ENCODE measurements at places on chromosomes 7 and 10.

- DNase-seq: no peak
Observed at GRCh38 chr10:120729547-120729946, 121.6 kb upstream of the WDR11 start.

DNA sequence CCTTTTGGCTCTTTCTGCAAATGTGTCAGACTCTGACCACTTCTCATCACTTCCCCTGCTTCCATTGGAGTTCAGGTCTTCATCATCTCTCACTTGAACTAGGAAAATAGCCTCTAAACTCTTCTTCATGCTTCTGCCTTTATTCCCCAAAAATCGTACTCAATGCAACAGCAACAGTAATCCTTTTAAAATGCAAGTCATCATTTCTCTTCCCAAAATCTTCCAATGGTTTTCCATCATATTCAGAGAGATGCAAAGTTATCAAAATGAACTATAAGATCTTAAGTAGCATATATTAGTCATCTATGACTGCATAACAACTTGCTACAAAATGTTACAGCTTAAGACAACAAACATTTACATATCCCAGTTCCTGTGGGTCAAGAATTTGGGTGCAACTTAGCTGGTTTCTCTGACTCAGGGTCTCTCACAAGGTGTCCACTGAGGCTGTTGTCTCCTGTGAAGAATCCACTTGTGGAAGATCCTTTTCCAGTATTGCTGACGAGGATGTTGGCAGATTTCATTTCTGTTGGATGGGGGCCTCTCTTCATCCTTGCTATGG lies 31.0 kb upstream of the ETV1 start:
- DNase-seq: no peak

- peak; percentile 39 for DNase-seq
Observed at GRCh38 chr7:40244226-40244625, 109.4 kb downstream of the SUGCT start.

DNA sequence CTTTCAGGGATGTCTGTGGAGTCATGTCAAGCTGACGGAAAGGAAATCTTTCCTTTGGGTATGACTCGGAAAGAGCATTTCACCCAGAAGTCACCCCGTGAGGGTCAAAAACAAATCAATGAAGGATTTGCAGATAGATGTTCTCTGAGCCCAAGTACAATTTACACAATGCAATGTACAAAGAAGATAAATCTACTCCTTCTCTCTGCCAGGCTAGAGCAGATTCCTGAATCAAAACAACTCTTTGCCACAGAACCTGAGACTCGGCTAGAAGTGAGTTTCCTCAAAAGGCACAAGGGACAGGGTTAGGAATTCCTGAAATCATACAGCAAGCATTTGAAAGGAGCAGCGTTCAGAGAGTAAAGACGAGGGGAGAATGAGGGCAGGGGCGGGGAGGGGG lies 34.0 kb upstream of the CALN1 start:
- DNase-seq: no peak

- peak; percentile 62 for DNase-seq
Observed at GRCh38 chr10:133379152-133379800, at the start of gene PAOX. TSS of gene PAOX (plus strand) at chr10:133379262. CDS start at chr10:133379317, 55 bp downstream.

DNA sequence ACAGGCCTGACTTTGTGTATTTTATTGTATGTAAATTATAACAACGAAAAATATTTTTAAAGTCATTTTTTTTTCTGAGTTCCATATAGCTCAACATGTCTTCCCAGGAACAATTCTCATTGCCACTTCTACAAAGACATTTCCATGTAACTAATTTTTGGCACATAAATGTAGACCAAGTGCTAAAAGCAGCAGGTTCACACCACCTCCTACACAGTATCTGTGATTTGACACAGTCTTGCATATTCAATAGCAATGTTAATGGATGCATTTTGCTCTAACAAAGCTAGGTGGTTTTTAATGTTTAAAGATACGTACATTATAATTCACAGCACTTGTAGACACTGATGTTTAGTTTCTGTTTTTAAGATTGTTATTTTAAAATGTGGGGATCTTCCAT lies 346.5 kb downstream of the GPAM start:
- no peak for DNase-seq

GRCh38 chr7:27685209-27685608 lies 22.5 kb upstream of the HIBADH start:
- DNase-seq: no peak

- no peak for DNase-seq
Observed at GRCh38 chr7:105635197-105635596, 53.9 kb upstream of the EFCAB10 start.

GRCh38 chr7:132857703-132858102 lies 224.2 kb downstream of the CHCHD3 start:
- DNase-seq: no peak

DNA sequence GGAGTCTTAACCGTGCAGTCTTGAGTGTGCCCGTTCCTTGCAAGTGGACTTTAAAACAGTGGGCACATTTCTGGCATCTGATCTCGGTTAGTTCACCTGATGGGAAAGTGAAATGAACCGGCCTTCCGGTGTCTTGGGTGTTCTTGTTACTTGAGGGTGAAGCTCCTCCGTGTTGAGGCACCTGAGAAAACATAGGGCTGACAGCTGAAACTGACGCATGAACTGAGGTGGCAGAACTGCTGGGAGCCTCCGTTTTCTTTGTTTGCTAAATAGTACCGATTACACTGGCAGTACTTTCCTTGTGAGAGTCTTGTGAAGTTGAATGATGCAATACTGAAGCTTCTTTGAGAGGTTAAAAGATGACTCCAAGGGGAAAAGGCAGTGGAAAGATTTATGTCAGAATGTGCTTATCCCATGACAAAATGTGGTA lies 62.8 kb upstream of the SAMD8 start:
- DNase-seq: peak; percentile 19

GRCh38 chr10:14438576-14438975 lies 107.9 kb upstream of the FRMD4A start:
- DNase-seq: no peak

DNA sequence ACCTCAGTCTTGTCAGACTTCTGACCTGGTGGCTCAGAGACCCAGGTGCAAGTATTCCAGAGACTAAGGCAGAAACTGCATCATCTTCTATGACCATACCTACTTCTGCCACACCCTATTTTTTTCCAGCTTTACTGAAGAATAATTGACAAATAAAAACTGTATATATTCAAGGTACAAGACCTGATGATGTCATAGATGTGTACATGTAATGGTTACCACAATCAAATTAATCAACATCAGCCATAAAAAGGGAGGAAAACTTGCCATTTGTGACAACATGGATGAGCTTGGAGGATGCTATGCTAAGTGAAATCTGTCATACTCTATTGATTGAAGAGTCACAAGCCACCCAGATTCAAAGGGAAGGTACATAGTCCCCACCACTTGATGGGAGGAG lies 815.6 kb downstream of the SORCS1 start:
- DNase-seq: no peak

DNA sequence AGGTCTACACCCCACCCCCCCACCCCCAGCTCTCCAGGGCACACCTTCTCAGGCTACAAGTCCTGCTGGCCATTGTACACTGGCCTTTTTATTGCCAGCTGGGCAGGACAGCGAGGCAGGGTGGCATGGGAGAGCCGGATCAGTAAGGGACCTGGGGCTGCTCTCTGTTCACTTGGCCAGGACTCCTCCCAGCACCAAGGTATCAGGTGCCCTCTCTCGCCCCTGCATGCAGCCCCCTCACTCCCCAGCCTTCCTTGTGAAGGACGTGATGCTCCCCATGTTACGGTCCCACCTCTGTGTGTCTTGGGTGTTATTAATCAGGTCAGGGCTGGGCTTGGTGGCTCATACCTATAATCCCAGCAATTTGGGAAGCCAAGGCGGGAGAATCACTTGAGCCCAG lies 26.3 kb downstream of the PODXL start:
- DNase-seq: no peak

DNA sequence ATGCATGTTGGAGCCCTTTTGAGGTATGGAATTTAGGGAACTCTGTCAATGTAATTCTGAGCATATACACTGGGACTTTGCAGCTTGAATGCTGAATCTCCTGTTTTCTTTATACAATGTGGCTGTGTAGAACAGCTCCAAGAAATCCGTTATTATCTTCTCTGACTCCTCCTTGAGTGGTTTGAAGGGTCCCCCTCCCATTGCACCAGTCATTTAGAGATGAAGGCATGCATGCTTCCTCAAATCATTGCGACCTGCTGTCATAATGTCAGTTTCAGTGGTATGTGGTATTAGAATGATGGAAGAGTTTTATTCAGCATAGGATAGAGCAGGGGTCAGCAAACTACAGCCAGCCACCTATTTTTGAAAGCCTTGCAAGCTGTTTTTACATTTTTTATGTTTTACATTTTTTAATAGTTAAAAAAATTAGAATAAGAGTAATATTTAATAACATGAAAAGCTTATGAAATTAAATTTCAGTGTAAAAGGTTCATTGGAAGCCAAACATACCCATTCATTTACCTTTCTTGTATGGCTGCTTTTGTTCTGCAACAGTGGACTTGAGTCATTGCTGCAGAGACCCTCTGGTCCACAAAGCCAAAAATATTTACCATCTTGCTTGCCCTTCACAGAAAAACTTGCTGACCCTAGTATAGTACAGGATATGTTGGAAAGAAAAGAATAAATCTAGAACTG lies 8.1 kb downstream of the STK17A start:
- DNase-seq: no peak

GRCh38 chr10:86960863-86961434 lies 2.5 kb downstream of the SNCG start:
- DNase-seq: no peak
